ENCODE measurements at places on chromosomes 7 and 10.

- no peak for DNase-seq
These were observed 156.8 kb downstream of the CACNA2D1 start for GRCh38 chr7:82286798-82287140.

GRCh38 chr10:4136121-4136520 lies 351.1 kb upstream of the KLF6 start:
- no peak for DNase-seq

DNA sequence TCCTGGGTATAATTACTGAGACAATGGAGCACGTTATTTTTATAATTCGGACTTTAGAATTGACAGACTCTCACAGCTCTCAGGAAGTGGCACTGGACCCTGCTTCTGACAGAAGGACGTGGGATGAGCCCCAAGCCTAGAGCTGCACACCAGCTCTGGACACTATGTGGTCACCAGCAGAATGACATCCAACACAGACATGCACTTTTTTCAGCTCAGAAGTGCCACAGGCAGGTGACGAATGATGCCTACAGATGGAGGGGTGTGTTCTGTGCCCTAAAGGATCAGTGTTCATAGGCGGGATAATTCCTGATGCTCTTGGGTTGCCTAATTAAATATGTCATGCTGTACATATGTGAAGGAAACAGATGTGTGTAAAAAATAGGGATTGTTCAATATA lies 87.9 kb downstream of the VIPR2 start:
- DNase-seq, result no peak

DNA sequence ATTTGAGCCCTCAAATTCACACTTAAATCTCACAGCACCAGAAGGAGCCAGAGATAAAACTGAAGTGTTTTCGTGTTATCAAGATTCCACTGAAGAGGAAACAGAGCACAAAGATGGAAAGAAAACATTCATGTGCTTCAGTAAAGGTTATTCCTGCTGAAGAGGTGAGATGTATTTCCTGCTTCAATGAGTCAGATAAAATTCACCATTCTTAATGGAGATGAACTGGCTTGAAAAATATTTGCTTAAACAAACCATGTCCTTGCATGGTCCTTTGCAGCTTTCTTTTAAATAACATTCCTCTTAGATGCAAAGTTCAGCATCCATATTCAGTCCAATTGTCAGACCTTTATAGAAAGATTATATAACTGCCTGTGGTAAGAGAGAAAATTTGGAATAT lies 294.2 kb downstream of the IPMK start:
- DNase-seq, result no peak

DNA sequence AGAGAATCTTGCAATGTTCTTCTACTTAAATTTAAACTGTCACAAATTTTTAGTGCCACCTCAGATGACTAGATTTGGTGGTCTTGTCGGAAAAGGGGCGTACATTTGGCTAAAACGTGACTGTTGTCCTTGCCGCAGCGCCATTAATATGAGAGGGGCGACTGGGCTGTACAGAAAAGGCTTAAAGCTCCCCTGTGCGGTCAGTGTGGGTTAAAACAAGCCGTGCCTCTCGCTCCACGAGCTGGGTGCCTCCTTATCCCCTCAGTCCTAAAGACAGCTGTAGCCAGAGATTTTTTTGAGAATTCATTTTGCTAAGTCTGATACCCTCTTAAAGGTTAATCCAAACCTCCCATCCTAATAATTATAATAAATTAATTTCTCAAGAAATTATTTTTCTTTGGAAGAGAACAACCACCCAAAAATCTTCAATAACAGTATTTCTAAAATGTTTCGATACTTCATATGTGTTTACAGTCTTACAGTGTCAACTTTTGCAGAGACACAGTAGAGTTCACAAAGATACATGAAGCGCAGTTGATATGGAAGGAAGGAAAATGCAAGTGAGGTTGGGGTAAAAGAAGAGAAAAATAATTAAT lies 68.6 kb downstream of the C7orf25 start:
- DNase-seq, result no peak

- no peak for DNase-seq
These were observed 161.1 kb downstream of the PAXIP1 start for GRCh38 chr7:154841731-154842331.

All from cerebellar nuclear complex (tissue), 1 donor.